ENCODE measurements at places on chromosomes 2 and 18. TPM values are rescaled to one million over a fixed set of nuclear protein-coding genes. Genes with fewer than 3 reads are reported as not detected.
A peak's percentile ranks its signal among the peaks of the same experiment; 100 is the strongest.

The TUBA3E gene
- not detected for total RNA-seq

The KLHL41 gene
- 0.21 TPM for total RNA-seq

The PMAIP1 gene
- not detected for total RNA-seq

DNA sequence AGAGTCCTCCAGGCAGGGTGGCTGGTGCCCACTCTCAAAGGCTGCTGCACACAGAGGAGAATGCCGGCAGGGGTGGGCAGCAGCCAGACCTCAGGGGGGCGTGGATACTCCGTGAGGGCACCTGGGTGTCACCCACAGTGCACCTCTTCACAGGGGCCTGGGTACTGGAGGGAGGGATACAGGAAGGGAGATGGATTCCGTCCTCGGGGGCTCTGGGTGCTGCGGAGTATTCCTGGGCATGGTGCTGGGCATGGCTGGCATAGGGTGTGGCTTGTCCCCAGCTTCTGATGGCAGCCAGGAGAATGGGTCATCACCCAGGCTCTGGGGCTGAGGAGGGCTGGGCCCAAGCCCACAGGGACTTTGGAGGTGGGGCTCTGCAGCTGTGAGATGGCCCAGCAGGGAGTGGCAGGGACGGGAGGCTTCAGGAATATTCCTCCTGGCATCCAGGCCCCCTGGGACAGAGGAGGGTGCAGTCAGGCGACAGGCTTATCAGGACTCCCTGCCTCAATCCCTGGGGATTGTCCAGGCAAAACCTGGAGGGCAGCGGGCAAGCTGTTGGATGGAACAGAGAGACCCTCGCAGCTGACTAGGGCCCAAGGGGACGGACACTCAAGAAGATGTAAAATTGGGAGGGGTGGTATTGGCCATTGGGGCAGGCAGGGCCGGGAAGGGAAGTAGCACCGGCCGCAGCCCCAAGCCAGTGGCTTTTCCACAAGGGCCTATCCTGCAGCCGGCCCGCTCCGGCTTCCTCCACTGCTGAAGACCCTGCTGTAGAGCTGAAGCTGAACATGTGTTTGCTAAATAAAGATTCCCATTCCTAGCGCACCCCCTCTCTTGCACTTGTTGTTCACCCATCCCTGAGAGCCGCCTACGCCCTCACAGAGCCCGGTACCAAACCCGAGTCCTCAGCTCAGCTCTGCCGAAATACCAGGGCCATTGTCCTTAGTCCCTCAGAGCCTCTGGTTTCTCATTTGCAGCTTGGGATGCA, 5.7 kb upstream of the KLHL30 start:
- DNase-seq: no peak

DNA sequence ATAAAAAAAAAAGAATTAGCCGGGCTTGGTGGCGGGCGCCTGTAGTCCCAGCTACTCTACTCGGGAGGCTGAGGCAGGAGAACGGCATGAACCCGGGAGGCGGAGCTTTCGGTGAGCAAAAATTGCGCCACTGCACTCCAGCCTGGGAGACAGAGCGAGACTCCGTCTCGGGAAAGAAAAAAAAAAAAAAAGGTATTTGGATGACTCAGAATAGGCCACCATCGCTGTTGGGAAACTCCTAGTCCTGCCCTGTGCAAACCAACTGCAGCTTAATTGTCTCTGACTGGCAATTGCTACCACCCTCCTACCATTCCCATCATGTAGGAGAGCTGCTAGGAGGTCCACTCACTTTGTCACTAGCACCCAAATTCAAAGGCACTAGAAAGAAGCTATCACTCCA, 43.5 kb downstream of the ATP8B1 start:
- no peak for DNase-seq

GRCh38 chr2:207252979-207253645, 87.4 kb upstream of the KLF7 start:
- no peak for DNase-seq

DNA sequence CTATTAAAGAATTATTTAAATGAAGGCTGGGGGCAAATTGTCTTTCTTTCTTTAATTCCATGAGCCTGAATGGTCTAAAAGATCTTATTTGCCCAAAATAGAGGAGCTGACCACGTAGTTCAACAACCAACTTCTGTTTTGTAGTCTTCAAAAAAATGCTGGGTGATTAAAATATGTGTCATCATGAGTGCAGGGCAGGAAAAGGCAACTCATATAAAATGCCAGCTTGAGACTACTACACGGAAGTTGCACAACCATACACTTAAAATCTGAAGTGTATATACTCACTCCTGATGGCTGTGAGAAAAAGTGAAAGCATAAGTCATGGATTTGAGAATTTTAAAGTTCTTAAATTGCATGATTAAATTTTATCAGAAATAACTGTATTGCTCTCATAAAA, 210.9 kb downstream of the DYM start:
- no peak for DNase-seq

DNA sequence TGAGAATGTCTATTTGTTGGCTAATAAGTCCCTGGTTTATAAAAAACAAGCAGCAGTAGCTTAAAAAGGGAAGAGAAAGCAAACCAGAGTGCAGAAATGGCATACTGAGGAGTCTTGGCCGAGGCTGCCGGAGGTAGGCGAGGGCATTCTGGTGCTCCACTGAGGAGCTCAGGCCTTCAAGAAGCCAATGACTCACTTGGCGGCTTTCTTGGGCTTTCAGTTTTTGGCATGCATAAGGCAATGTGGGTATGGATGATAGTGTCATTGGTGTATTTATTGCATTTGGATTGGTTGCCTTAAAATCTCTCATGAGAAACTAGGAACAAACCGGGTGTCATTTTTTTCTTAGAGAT, 119.6 kb upstream of the ARL5A start:
- peak; percentile 51 for DNase-seq

DNA sequence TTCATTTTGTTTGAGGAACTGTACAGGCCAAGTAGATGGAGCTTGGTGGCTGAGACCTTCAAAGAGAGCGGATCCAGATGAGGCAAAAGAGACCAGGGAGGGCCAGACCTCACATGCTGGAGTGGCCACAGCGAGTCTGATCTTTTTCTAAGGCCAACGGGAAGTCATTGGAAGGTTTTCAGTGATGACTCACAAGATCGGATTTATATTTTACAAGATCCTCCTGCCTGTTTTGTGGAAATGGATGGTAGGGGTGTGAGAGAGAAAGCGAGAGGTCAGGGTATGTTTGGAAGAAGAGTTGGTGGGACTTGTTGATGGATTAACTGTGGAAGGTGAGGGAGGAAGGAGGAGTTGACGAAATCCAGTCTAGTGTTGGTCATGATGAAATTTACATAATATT, 44.6 kb upstream of the TUBA3D start:
- DNase-seq: no peak

DNA sequence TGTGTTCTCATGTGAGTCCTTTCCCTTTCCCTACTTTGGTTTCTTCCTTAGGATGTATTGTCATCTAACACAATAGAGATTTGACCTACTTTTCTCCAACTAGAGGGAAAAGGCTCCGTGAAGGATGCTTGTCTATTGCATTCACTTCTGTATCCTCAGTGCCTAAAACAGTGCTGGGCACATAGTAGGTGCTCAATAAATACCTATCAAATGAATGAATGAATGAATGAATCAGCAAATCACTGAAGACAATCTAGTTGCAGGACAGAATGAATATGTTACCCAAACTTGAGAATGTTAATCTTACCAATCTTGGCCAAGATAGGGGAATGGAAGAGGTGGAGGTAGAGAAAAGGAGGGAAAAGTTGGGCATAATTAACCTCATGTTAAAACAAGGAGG, 277.0 kb upstream of the FBXO11 start:
- DNase-seq: no peak
